ENCODE measurements at places on chromosomes 12 and 14.

DNA sequence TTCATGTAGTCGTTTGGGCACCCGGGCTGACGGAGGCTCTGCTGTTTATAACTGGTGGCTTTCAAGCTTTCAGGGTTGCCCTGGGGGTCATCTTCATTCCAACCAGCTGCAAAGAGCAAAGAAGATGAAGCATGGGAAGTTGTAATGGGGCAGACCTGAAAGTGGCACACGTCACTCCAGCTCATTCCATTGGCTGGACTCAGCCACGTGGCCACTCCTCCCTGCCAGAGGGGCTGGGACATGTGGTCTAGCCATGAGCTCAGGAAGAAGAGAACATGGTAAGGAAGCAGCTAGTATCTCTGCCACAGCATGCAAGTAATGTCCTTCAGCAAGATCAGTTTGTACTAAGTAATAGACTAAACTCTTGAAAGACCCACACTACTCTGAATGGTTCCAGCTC is 51.7 kb upstream of the FERMT2 start:
- DNase-seq, result no peak

DNA sequence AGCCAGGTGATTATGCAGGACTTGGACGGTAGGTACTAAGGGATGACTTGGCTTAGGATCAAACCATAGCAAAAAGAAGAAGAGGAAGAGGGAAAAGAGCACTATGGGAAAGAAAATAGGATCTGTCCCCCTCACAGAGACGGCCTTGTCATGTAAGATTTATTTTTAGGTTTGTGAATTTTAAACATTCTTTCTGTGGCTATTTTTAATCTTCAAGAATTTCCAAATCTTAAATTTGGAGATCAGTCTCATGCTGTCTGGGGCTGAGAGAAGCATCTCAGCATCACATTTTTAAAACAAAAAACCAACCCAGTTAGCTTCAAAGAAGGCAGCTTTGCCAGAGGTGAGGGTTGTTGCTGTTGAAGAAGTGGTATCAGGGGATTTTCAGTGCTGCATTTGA is 52.6 kb upstream of the STRN3 start:
- no peak for DNase-seq

DNA sequence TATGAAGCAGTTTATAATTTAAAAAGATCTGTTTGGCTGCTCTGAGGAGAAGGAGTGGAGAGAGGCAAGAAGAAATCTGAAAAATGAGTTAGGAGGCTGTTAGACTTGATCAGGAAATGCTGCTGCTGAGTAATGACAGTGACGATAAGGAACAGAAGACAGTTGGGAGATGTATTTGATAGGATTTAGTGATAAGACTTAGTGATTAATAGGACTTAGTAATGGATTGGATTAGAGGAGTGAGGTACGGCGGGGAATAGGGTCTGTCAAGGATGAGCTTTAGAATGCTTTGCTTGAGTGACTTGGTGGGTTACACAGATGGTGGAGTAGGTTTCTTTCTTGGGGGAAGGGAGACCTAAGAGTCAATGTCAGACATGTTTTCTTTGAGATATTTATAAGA is 31.7 kb downstream of the UNC79 start:
- DNase-seq, result no peak

- DNase-seq, result no peak
Measured at GRCh38 chr14:55654243-55654642, 74.2 kb downstream of the KTN1 start.

DNA sequence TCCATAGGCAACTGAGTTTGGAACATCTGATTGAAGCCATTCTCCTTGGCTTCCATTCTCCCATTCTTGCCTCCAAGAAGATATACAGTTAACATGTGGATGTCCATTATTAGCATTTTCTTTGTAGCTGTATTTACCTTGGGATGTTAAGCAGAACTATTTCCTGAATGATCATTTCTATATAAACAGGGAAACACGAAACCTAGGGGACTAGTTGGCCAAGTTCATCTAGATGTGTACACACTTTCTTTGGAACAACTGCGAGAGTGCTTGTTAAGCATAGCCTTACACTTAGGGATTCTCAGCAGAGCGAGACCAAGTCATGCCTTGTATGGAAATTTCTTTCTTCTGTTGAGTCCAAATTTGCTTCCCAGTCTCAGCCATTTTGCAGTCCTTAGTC is 42.1 kb downstream of the DRAM1 start:
- DNase-seq, result no peak

GRCh38 chr14:35284506-35284905 is 7.7 kb upstream of the PSMA6 start:
- DNase-seq, result no peak

DNA sequence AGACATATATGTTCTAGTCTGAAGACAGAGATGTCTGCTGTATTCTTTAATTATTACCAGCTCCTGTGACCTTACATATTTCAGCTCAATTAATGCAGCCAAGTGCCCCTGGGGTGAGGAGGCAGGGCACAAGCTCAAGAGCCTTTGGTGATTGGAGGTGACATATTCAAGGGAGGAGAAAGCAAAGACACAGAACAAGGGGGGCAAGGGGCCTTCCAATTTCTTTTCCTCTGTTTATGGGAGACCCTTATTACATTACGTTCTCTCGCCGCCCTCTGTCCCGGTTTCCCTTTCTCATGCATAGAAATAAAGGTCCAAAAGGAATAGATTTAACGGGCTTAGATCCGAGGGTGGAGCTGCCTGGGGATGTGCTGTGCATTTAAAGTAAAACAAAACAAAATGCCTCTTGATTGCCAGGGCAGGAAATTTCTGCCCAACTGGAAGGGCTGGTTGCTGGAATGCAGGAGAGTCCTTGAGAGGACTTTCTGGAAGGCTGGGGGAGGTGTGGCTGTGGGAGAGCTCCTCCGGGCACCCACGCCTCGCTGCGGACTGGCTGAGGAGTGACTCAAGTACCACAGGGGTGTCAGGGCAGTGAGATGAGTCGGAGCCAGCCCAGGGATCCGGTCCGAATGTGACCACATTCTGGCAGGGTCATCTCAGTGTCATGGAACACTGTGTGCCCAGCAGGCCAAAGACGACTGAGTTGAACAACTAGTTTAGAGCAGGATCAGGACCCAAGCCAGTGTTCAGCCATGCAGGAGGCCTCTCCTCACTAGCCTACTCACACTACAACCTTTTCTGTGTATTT is 32.1 kb upstream of the GSG1 start:
- DNase-seq, result no peak

GRCh38 chr12:48977290-48978281 is 536 bp upstream of the WNT1 start:
- DNase-seq, result peak; percentile 81

All from activated T-helper 9 cell treated with anti-CD3 and anti-CD28 coated beads, Interleukin-2, amount 50 U/mL, for 16 hours (primary cell).